CD4-positive, alpha-beta T cell treated with Interleukin-21 for 1 hour (primary cell): ENCODE measurements at places on chromosomes 16 and 17.

DNA sequence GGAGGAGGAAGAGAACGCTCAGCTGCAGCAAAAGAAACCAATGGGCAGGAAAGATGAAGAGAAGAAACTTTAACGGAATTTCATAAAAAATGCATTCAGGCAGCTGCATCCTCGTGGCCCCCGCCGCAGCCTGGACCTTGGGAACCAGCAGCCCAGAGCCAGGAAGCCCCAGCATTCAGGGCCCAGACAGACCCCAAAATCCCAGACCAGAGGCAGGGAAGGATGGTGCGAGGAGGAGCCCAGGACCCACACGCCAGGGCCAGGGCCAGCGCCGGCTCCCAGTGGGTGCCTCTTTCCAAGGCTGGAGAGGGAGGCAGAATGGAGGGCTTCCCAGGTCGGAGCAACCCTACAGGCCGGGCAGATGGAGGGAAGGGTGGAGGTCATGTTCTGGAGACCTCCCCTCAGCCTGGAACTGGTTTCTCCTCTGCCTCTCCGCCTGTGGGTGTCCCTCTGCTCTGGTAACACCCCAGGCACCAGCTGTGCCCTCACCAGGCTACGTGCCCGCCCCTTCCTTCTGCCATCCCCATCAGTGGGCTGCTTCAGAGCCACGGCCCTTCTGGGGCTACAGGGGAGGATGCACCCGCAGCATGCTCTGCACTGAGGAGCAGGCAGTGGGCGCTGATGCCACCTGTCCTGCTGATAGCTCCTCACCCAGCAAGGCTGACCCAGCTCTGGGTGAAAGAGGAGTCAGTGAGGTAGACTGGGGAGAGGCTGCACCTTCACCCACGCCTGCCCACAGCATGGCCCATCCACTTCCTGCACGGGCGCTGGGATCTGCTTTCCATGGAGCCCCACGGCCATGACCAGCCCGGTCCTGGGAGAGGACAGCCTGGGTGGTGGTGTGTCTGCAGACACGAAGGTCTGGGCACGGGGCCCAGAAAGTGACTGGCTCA is 1.2 kb upstream of the MIF4GD start:
- no peak for DNase-seq

DNA sequence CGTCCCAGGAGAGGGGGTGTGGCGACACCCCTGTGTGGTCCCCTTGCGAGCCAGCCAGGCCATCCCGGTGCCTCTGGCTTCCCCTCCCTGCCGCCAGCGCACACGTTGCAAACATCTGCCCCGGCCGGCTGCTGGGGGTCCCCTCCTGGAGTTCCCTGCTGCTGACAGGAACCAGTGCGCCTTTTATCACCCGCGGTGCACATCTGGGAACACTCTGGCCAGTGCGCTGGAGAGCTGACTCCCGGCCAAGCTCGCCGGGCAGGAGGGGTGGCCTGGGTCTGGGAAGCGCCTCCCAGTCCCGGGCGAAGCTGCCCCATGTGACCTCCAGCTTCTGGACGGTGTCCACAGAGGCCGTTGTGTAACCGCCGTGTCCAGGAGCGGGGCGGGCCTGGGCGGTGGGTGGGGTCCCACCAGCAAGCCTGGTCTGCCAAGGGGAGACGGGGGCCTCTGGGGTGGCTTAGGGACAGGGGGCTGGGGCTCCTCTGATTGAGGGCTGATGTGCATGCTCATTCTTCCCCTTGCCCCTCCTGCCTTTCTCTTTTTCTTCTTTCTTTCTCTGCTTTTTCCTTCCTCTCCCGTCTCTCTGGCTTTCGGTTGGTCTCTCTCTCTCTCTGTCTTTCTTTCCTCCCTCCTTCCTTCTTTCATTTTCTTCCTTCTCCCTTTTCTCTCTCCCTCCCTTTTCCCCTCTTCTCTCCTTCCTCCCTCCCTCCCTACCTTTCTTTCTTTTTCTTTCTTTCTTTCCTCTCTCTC is 25.2 kb upstream of the CIBAR2 start:
- DNase-seq, result no peak

- no peak for DNase-seq
These were observed 729.4 kb downstream of the CDH11 start for GRCh38 chr16:64392456-64392855.

GRCh38 chr17:8766731-8767130 is 8.4 kb upstream of the SPDYE4 start:
- DNase-seq, result no peak

GRCh38 chr16:167122-167690 is 1.4 kb downstream of the HBM start:
- DNase-seq, result no peak
